ENCODE measurements at places on chromosomes 11 and 22.
A peak's percentile ranks its signal among the peaks of the same experiment; 100 is the strongest.

- DNase-seq = no peak
Measured at GRCh38 chr11:7487360-7487759, 2.1 kb downstream of the OLFML1 start.

DNA sequence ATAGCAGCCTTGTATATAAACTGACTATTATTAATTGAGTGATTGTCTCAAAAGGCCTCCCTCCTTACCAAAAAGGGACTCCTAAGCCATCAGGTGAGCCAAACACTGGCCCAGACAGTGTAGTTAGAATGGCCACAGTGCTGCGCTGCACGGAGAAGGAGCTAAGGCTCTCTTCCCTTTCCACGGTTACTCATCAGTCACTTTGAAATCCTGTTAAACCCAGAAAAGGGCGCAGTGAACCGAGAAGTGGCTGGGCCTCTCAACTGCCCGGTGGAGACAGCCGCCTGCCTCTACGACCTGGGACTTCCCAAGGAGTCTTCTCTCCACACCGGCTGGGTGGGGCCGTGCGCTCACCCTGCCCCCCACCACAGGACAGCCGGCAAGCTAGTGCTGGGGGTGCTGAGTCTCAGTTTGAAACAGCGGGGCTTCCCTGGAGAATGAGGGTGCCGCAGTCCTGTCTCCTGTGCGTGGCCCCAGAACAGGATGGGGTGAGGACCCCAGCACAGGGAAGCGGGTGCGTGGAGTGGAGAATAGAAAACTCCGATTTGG is 1.3 kb downstream of the MYH9 start:
- DNase-seq = peak; percentile 88

GRCh38 chr11:74438681-74439080 is 28.7 kb downstream of the KCNE3 start:
- no peak for DNase-seq

- DNase-seq = no peak
Measured at GRCh38 chr11:132872211-132872610, 660.1 kb downstream of the OPCML start.

DNA sequence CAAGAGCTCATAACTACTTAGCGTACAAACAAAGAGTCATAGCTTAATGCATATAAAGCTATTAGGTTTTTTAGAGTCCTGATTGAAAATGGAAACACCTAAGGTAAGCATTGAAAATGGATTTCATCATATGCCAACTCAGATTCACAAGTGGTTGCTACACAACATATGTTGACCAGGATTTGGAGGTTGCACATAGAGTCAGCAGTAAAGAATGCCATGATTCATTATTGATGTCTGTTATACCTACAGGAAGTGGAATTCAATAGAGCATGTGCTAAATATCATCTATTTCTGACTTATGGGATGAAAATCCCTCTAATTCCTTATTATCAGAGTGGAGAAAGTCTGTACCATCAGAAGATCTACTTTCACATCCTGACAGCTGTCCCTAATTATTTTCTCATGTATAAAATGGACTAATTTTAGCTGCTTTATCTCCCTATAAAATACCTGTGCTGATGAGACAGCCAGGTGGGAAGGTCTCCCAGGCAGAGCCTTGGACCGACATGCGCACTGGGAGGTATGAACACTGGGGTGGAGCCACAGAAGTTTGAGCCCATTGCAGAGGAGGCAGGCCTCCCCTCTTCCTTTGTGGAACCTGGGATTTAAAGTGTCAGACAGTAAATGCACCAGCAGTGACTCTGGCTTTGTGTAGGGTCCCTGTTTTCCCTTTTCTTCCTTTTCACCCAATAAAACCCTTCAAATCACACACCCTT is 204.2 kb downstream of the AASDHPPT start:
- no peak for DNase-seq

- no peak for DNase-seq
Measured at GRCh38 chr22:44160421-44160820, 20.3 kb upstream of the PARVG start.

Measured in natural killer cell treated with Interleukin-12 subunit alpha and Interleukin-12 subunit beta and Interleukin-15 and Interleukin-18, amount 100 ng/mL, for 72 hours (primary cell).